WERI-Rb-1 (cell line): ENCODE measurements at places on chromosomes 7 and 10.

DNA sequence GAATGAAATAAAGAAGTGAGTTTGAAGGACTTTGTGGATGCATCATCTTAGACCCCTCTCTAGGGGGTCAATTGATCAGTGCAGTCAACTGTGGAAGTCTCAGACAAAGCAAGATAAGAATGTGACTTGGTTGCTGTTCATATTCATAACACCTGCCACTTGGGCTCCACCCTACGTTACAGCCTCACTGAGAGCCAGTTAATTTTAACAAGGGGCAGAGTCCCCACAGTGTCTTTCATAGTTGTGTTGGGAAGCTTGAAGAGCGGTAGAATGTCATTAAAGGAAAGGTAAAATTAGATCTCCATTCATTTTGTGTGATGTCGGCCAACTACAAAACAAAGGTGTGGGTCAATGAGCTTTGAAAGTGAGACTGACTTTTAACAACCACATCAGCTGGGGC, 442.1 kb upstream of the C7orf33 start:
- no peak for DNase-seq

DNA sequence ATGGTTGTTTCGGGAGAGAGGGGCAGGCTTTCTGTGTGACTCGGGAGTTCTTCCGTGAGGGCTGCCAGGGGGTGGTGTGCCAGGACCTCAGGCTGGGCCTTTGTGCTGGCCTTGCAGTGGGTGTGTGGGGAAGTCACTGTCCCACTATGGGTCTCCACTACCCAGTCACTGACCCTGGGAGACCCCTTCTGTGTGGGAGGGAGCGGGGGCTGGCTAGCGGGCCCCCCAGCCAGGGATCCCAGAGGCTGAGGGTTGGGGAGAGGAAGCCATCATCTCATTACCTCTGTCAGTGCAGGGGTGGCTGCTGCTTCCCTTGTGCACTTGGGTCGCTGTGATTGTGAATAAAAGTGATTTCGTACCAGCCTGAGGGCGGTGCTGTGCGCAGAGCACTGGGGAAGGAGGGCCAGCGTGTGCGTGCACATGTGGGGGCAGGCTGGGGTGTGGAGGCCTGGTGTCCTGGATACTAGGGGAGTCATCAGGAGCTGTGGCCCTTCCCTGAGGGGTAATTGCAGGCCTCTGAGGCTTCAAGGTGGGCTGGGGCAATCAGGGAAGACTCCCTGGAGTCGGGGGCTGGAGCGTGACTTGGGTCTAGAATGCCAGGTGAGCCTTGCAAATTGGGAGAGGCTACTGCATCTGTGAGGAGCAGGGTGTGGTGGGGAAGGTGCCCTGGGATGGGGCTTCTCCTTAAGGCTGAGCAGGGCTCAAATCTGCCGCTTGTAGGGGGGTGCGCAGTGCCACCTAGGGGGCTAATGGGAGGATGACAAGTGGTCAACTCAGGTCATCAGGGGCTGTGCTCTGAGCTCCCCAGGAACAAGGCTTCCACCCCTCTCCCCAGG, 98.9 kb downstream of the NEURL1 start:
- DNase-seq, result peak; percentile 70

DNA sequence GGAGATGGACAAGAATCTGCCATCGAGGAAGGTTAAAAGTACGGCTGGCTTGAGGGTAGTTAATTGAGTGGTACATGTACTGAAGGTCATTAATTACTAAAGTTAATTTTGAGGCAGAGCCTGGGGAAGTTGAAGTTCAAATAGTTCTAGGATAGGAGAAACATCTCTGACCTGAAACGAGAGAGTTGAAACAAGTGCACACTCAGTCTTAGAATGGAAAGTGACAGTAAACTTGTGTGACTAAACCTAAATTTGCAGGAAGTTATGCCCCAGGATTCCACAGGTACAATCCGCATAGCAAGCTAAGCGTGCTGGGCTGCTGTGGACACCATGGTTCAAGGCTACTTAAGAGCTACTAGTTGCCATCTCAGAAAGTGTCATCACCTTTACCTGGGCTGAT, 209.9 kb downstream of the CHCHD3 start:
- no peak for DNase-seq

GRCh38 chr10:30114881-30115625, 55.7 kb upstream of the JCAD start:
- no peak for DNase-seq

DNA sequence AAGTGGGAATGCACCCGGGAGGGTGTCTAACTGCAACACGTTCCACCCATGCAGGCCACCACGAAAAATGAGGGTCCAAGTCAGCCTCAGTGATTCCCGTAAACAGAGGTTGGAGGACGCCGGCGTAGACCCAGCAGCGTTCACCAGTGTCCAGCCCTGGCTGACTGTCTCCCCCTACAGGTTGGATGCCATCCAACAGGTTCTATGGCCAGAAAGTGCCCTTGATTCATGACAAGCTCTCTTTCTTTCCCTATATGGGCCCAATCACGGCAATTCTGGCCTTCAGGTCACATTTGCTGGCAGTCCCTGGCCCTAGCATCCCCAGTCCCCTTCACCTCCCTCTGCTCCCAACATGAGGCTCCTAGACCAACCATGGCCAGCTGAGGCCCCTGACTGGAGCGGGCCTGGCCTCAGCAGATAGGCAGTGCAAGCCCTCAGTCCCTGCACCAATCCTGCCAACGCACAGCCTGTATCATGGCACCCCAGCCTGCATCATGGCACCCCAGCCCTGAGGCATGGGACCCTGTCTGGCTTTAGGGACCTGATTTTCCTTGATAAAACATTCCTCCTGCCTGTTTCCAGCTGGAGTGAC, 227.4 kb downstream of the GRID1 start:
- peak; percentile 63 for DNase-seq

DNA sequence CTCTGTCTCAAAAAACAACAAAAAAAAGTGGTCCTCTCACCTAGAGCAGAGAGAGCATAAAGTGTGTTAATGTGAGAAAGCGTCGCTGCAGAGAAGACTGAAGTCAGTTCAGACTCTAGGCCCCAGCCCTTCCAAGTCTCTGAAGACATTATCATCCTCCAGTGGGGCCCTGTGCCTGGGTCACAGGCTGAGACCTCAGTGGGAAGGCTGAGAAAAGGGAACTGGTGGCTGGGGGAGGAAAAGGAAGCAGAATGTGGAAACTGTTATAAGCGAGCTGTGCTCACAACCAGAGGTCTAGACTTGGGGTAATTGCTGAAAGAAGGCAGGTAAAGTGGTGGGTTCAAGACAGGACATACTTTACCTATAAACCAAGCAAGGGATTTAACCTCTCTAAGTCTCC, 4.9 kb upstream of the RRP12 start:
- DNase-seq, result no peak

DNA sequence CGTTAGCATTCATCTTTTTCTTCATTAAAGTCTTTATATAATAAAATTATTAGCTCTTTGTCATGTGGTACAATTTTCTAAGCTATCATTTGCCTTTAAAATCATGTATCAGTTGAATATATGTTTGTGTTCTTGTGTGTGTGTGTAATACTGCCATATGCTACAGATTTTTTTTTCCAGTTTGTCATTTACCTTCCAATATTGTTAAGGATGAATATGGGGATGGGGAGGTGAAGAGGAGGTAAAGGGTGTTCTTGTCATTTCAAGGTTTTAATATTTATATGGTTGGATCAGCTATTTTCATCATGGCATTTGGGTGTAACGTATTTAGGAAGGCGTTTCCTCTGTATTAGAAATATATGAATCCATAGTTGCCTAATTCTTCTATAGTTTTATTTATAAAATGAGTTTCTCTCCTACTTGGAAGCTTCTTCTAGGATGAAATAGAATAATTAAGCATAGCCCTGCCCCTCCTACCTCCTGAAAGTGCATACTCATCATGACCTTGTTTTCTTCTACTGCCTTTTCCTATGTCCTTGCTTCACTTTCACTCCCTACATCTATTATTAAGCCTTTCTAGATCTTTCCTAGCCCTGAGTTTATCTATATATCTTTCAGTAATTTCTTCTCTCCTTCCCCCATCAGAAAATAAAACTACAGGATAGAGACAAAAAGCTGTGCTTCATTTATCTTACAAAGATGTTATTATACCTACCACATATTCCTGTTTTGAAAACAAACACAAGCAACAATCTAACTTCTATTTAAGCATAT, 25.1 kb downstream of the RAB18 start:
- no peak for DNase-seq

GRCh38 chr10:124236816-124237215, 143.4 kb upstream of the CHST15 start:
- DNase-seq, result no peak

GRCh38 chr7:134316539-134317344, at the start of gene SLC35B4:
TSS of gene SLC35B4 (minus strand) at chr7:134316930. CDS start at chr7:134316751, 179 bp downstream.
- DNase-seq, result peak; percentile 98

GRCh38 chr7:141115965-141116364, 42.1 kb downstream of the TMEM178B start:
- DNase-seq, result no peak

DNA sequence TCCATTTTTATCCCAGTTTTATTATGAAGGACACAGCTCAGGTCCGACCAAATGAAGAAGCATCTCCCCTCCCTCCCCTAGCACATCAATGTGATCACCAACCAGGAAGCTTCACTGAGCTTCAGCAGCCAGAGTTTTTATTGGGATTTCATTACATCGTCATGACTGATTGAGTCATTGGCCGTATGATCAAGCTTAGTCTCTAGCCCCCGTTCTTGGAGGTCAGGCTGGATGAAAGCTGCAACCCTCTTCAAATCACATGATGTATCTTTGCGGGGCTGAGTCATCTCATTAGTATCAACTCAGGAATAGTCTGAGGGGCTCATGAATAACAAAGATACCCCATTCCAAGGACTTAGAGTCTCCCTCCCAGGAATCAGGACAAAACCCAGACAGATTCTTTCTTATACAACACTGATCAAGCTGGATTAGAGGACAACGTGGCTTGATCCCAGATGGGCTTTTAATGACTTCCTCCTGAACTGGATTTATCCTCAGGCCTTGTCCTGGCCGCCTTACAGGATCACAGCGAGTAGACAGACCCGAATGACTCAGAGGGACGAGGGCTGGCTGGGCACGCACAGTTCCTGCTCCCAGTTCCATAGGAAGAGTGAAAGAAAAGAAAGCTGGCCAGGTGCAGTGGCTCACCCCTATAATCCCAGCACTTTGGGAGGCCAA, 14.5 kb downstream of the LIMK1 start:
- peak; percentile 84 for DNase-seq

GRCh38 chr10:116470071-116470470, 42.4 kb downstream of the PNLIPRP3 start:
- DNase-seq, result no peak
